Renal cortex interstitium (tissue), 15 donors: ENCODE measurements at places on chromosomes 1 and 21. TPM values are rescaled to one million over a fixed set of nuclear protein-coding genes. Genes with fewer than 3 reads are reported as not detected.

- no peak for DNase-seq
Observed at GRCh38 chr1:45375104-45376090, 35.2 kb upstream of the MUTYH start.

The HES2 gene
- 0.33 TPM for polyA plus RNA-seq

The IL10 gene
- 0.65 TPM for polyA plus RNA-seq

The SHISAL2A gene
- polyA plus RNA-seq, result 4.4 TPM

The CD53 gene
- polyA plus RNA-seq, result 5.2 TPM
